ENCODE measurements at places on chromosomes 2 and 18.

GRCh38 chr2:179569831-179570233 lies 291.6 kb downstream of the ZNF385B start:
- no peak for DNase-seq

DNA sequence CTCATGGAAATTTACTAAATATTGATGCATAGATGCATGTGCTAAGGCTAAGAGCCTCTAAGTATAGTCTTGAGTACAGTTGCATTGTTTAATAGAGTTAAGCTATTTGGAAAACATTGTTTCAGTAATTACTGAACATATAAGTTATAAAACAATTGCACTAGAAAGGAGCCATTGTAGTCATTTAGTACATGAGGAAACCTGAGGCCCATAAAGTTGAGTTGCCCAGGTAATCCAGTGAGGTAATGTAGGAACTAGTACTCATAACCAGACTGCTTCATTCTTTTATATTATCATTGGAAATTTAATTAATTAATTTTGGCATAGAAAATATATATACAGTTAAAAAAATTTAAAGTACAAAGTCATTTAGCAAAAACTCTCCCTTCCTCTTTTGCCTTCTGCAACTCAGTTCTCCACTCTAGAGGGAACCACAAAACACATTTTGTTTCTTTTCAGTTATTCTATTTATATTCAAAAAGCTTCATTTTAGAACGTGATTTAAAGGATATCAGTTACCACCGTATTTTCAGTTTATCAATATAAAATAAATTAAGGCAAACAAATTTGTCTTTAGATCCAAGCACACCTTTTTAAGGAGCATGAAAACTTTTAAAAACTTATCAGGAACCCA lies 27.8 kb upstream of the TBR1 start:
- DNase-seq = no peak

DNA sequence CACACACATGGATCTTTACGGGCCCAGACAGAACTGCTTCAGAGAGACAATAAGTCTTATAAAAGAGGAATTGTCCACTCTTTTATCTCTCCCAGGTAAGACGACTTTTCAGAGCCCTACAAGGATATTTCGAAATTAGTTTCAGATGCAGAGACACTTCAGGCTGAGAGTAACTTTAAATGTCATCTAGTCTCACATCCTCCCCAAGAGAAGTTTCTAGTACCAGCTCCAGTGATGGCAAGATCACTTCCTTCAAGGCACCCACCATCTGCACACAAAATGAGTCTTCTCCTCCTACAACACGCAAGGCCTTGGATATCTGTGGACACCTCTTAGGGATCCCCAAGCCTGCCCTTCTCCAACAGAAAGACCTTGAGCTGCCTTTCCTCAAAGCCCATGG lies 39.0 kb upstream of the KLHL29 start:
- DNase-seq = no peak

DNA sequence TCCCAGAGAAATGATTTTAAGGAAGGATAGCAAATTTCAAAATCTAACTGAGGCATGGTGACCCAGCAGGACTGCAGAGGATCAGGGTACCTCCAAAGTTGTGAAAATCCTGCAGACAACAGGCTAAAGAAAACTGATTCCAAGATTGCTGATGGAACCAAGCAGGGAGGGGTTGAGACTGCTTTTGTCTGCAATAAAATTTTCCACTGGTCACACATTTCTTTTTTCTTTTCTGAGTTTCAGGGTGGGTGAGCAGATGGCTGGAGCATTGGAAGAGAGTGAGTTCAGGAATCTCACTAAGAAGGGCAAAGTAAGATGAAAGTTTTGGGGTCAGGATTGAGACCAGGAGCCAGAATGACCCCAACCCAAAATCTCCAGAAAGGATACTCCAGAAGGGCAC lies 321.0 kb downstream of the TNS1 start:
- DNase-seq = no peak

- no peak for DNase-seq
Observed at GRCh38 chr2:59713577-59713976, 839.9 kb downstream of the BCL11A start.

DNA sequence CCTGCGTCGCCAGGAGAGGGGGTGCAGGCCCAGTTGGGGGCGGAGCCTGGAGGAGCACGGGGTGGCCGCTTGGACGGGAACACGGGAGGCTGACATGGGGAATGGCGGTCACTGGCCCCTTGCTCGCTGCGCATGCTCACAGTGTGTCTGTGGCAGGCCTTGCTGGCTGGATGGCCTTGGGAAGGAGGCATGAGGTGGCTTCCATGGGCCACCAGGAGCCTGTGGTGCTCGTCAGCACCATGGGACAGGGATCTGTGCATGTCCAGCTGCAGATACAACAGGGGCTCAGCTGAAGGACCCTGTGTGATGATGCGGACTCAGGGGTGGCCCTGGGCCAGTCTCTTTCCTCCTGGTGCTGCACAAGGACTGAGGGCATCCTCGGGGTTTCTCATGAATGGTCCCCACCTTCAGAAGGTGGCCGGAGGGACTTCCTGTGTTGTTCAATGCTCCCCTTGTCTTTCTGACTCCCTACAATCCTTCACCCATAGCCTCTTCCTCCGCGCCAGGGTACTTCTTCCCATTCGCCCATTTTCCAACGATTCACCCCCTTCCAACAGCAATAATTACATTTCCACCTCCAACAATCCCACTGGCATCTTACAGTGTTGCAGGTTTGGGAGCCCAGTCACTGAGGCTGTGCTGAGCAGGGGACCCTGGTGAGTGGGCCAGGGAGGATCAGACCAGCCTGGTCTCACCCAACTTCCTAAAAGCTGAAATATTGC lies 3.4 kb upstream of the SP140L start:
- DNase-seq = no peak

DNA sequence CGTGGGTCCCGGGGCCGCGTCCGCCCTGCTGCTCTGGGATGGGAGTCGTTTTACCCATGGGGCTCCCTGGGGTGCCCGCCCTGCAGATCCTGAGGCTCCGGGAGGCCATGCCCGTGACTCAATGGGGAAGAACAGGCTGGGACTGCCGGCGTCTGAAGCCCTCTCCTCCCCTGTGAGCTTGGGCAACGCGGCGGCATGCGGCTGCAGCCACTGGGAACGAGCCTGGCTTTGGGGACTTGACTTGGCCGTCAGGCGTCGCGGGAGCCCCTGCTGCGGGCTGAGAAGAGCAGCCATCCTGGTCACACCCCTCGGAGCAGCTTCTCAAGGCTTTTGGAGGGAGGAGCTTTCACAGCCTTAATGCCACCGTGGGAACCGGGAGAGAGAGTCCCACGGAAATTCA lies 126.9 kb upstream of the CTDP1 start:
- no peak for DNase-seq

DNA sequence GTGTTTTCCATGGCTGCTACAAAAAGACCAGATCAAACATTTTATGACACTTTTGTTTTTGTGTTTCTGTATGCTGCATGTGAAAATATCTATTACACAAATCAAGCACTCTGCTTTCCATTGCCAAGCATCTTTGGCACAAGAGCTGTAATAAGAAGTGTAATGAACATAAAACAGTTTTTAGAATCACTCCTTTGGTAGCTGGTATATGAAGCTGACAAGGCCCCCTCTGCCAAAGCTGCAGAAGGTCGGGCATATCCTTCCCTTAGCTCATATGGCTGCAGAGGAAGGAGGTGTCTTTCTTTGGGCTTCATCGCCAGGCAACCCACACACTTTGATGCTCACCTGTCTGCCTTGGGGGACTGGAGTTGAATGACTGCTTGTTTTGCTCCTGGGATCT lies 175.4 kb downstream of the TMEM247 start:
- DNase-seq = no peak

GRCh38 chr2:219254590-219255201 lies 978 bp upstream of the TUBA4A start:
- no peak for DNase-seq

DNA sequence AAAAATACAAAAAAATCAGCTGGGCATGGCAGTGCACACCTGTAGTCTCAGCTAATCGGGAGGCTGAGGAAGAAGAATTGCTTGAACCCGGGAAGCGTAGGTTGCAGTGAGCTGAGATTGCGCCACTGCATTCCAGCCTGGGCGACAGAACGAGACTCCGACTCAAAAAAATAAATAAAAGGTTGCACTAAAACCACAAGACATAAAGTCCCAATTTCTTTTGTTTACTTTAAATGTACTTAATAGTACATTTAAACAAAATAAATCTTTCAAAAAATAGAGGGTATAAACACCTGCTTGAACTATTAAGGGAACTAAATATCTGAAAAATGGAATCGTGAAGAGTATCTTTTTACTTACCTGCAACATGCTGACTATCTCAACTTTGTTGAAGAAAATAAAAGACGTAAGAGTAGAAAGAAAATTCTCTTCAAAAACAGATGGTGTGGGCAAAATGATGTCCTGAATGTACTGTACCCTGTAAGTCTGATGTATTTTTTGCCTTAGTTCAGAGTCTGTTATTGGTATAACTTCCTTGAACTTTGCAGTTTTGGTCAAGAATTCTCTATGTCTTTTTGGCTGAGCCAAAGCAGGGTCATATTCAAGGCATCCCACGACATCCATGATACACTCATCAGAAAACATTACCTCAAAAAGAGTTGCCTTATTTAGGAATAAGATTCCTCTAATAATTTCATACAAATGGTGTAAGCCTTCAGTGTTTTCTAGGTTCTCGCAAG lies 19.2 kb downstream of the PPP4R3B start:
- DNase-seq = no peak

- DNase-seq = no peak
Observed at GRCh38 chr18:70419526-70419925, 130.7 kb downstream of the SOCS6 start.

DNA sequence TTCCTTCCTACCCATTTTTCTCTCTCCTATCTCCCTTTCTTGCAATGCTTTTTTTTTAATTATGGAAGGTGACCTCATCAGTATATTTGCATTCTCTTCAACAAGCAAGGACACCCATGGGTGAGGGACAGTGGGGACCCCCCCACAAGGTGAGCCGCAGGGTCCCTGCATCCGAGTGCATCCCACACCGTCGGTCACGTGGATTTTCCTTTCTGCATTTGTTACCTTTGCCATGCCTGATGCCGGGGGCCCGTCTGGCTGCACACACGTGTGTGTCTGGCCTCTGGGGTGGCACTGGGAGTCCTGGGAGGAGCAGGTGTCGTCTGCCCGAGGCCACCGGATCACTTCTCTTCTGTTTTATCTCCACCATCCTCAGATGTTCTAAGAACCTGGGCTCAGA lies 30.1 kb upstream of the SNTG2 start:
- DNase-seq = no peak

GRCh38 chr18:48917579-48918517 lies 32.9 kb downstream of the SMAD7 start:
- no peak for DNase-seq

DNA sequence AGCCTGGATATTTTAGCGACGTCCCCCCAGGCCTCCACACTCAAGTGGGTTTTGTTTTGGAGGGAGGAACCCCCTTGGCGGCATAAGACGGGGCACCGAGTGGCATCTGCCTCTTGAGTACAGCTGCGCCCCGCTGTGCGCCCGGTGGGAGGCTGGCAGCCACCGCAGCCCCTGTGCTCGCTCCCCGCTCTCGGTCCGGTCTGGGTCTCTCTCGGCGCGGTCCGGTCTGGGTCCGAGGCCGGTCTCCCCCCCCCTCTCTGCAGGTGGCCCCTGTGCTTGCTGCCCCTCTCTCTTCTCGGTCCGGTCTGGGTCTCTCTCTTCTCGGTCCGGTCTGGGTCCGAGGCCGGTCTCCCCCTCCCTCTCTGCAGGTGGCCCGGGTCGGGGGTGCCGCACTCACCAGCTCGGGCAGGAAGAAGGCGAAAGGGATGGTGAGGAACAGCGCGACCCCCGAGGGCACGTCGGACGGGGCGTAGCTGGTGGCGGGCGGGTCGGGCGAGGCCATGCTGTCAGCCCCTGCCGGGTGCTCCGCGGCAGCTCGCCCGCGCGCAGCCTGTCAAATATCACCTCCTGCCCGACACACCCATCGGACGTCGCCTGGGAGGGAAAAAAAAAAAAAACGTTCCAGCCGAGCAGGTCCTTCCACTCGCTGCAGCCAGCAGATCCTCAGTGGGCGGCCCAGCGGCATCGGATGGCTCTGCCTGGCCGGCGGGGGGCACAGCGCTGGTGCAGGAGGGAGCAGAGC lies at the start of gene MALL:
Gene MALL (minus strand): TSS at position 532 of the 742 bp plus-strand sequence. CDS start 30 bp downstream, at position 502.
- DNase-seq = peak; percentile 76

- DNase-seq = no peak
Observed at GRCh38 chr2:217482056-217482710, 520.6 kb downstream of the TNS1 start.

DNA sequence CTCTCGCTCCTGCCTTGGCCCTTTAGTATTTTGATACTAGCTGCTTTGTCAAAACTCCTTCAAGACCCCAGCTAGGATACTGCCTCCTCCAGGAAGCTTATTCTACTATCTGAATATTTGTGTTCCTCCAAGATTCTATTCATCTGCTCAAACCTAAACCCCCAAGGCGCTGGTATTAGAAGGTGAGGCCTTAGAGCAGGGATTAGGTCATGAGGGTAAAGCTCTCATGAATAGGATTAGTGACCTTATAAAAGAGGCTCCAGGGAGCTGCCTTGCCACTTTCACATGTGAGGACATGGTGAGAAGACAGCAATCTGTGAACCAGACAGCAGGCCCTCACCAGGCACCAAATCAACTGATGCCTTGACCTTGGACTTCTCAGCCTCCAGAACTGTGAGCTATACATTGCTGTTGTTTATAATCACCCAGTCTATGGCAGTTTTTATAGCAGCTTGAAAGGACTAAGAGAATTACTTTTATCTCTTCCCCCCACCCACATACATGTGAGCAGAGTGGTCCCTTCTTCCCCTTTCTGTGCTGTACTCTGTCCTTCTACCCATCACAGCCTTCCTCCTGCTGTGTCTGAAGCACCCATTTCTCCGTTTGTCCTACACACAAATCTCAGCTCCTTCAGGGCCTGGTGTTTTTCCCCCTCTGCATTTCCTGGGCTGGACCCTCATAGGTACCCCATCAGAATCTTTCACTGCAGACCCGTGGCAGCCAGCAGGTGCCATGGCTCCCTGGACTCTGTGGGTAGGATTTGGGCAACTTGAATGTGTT lies 54.5 kb downstream of the HS1BP3 start:
- no peak for DNase-seq
